Karpas-422 (cell line): ENCODE measurements at places on chromosomes 7 and 10.
A peak's percentile ranks its signal among the peaks of the same experiment; 100 is the strongest.

DNA sequence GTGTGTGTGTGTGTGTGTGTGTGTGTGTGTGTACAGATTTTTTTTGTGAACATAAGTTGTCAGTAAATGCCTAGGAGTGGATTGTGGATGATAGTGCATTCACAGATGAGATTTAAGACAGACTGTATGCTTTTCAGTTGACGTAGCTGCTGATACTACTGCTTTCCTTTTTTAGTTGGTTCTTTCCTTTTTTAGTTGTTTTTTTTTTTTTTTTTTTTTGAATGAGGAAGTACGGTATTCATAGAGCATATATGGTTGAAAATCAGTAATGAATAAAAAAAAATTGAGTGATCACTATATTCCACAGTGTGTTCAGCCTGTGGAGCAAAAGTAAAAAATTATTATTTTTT lies 80.5 kb downstream of the RBM33 start:
- H3K27ac ChIP-seq = peak overlapping the region; percentile 90
- peak; percentile 68 for DNase-seq
- H3K36me3 ChIP-seq = peaks cover 19% of the 10 kb centered on the region
- H3K4me3 ChIP-seq = peak overlapping the region; percentile 47; the same call in 1 of the 2 replicates
- H3K27me3 ChIP-seq = no peaks in the 10 kb centered on the region

GRCh38 chr7:54782829-54783228 lies 23.8 kb upstream of the SEC61G start:
- no peak for DNase-seq
- H3K36me3 ChIP-seq = no peaks in the 10 kb centered on the region
- H3K27me3 ChIP-seq = no peaks in the 10 kb centered on the region
- H3K4me1 ChIP-seq = no peaks in the 10 kb centered on the region
- no peak overlapping the region for H3K27ac ChIP-seq

DNA sequence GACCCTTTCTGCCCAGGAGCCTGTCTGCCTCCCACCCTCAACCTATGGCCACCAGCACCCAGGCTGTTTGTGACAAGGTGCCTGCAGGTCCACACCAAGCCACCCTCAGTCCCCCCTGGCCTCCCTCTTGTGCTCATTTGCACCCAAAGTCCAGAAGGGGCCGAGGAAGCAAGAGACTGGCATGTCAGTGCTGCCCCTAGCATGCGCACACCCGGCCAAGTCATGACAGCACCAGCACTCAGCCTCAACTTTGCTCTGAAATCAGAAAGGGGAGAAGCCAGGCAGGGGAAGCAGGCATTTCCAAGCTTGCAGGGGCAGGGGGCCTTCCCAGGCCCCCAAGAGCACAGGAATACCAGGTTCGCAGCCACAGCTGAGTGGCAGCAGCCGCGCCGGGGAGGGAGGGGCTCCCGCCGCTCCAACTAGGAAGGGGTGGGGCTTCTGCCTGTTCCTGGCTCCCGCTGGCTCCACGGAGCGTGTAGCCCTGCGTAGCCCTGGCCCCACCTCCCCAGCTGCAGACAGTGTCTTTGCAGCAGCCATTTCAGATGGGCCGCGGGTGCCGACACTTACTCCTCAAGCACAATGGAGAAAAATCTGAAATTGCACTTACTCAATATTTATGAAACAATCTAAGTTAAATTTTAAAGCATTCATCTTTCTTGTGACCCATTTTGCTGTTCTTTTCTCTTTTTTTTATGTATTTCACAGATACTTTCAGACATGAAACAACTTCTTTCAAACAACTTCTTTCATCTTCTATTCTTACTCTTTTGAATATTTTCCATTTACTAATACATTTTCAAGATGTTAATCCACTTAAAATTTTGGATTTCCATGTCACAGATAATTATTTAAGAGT lies 54.9 kb upstream of the ABCB5 start:
- H3K27me3 ChIP-seq = no peaks in the 10 kb centered on the region
- H3K36me3 ChIP-seq = no peaks in the 10 kb centered on the region
- no peak overlapping the region for H3K27ac ChIP-seq
- H3K4me1 ChIP-seq = no peaks in the 10 kb centered on the region
- DNase-seq = no peak

- no peak for DNase-seq
- H3K27me3 ChIP-seq = no peaks in the 10 kb centered on the region
- H3K27ac ChIP-seq = no peak overlapping the region
- no peaks in the 10 kb centered on the region for H3K4me1 ChIP-seq
These were observed 87.0 kb downstream of the ZNF365 start for GRCh38 chr10:62461120-62461519.

- no peaks in the 10 kb centered on the region for H3K4me1 ChIP-seq
- no peak overlapping the region for H3K27ac ChIP-seq
- H3K4me3 ChIP-seq = no peak overlapping the region
- H3K36me3 ChIP-seq = no peaks in the 10 kb centered on the region
- no peaks in the 10 kb centered on the region for H3K27me3 ChIP-seq
These were observed 128.4 kb downstream of the ADAM12 start for GRCh38 chr10:126259760-126260479.

GRCh38 chr7:42108803-42109528 lies 128.0 kb downstream of the GLI3 start:
- H3K36me3 ChIP-seq = no peaks in the 10 kb centered on the region
- no peak for DNase-seq
- no peaks in the 10 kb centered on the region for H3K27me3 ChIP-seq
- no peak overlapping the region for H3K4me3 ChIP-seq
- no peak overlapping the region for H3K27ac ChIP-seq

DNA sequence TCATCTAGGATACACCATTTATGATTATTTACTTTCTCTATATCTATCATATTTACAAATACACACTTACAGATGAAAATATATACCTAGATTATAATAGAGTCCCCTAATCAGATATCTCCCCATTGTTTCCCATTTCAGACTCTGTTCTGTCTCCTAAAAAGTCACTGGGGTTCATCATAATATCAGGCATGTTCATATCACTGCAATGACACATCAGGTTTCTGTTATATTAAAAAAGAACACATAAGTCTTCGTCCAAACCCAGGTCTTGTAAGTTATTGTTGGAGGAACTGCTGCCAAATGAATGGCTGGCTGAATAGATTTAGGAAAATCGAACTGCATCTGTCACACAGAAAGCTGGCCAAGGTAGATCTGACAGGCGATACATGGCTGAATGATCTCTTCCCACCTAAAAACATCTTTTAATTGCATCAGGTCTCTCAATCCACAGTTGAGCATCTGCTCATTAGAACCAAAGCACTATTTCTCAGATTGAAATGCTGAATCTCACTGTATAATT lies 178.7 kb downstream of the CACNA2D1 start:
- H3K36me3 ChIP-seq = no peaks in the 10 kb centered on the region
- no peak for DNase-seq

DNA sequence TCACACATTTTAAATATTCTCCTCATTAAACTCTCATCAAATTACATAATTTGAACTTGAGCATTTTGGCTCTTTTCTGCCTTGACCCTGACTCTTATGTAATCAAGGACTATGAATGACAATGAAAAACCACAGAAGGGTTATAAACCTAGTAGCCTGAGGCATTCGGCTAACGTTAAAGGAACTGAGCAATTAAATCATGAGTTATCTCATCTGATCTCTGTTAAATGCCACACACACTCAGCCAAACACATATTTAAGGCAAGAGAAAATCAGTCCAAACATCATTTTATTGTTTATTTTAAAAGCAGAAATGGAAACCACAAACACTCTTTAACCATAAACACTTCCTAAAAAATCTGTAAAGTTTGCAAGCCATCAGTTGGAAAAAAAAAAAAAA lies 204.3 kb downstream of the DGKI start:
- no peak overlapping the region for H3K4me3 ChIP-seq
- DNase-seq = no peak
- no peaks in the 10 kb centered on the region for H3K36me3 ChIP-seq
- no peaks in the 10 kb centered on the region for H3K27me3 ChIP-seq
